ENCODE measurements at places on chromosomes 2 and 18.

DNA sequence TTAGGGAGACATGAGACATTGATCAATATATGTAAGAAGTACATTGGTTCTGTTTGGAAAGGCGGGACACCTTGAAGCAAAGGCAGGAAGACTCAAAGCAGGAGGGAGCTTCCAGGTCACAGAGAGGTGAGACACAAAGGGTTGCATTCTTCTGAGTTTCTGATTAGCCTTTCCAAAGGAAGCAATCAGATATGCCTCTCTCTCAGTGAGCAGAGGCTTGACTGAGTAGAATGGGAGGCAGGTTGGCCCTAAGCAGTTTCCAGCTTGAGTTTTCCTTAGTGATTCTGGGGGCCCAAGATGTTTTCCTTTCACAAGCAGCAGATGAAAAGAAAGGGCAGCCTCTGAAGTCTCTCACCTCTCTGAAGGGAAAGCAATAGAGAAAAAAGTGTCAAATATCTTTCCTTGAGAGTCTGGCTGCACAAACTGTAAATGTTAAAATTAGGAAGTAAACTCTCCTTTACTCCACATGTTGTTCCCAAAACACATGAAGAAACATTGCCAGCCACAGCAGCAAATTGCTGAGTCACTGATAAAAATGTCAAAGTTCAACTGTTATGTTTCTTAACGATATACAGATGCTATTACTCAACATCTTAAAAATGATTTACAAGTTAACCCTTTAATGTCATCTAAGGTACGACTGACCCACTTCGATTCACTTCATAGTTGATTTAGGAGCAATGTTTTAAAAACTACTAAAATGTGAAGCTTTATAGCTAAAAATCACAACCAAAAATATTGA is 40.3 kb downstream of the CYB5A start:
- H3K27ac ChIP-seq, result no peak overlapping the region
- H3K4me1 ChIP-seq, result no peaks in the 10 kb centered on the region
- H3K36me3 ChIP-seq, result no peaks in the 10 kb centered on the region
- no peak for DNase-seq
- H3K4me3 ChIP-seq, result no peak overlapping the region

DNA sequence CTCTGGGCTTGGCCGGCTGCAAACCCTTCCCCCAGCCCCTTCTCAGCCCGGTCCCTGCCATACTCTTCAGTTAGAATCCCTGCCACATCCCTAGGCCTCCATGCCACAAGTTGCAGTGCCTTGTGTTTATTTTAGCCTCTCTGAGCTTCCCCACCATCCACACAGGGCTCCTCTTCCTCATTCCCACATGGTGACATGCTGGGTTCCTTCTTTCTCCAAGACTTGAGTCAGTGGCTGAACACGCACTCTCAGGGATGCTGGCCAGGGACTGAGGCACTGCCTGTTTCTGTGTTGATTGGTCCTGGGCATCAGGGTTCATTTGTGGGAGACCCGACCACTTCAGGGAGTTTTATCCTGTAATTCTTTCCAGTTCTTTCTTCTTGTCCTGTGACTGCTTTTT is 56.3 kb downstream of the KCNS3 start:
- DNase-seq, result no peak
- H3K4me3 ChIP-seq, result no peak overlapping the region
- no peaks in the 10 kb centered on the region for H3K36me3 ChIP-seq
- peaks cover 5% of the 10 kb centered on the region for H3K27me3 ChIP-seq
- no peaks in the 10 kb centered on the region for H3K4me1 ChIP-seq

DNA sequence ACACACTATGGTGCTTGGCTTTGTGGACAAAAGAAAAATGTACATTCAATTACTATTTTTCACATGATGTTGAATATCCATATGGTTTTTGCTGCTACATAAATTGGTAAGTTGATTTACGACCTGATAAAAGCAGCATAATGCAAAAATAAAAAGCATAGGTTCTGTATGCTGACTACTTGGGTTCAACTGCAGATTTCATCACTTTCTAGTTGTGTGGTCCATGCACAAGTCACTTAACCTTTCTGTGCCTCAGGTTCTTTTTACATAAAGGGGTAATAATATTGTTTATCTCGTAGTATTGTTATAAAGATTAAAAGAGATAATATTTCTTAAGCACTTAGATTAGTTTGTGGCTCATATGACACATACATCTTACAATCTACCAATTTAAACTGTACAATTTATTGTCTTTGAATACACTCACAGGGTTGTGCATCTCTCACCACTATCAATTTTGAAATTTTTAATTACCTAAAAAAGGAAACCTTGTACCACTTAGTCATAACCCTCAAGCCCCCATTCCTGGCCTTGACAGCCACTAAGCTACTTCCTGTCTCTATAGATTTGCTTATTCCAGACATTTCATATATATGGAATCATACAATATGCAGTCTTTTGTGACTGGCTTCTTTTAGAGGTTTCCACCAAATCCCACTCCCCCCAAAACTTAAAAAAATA is 1443.9 kb downstream of the SUCLG1 start:
- no peaks in the 10 kb centered on the region for H3K36me3 ChIP-seq
- no peaks in the 10 kb centered on the region for H3K27me3 ChIP-seq
- no peaks in the 10 kb centered on the region for H3K4me1 ChIP-seq
- H3K27ac ChIP-seq, result no peak overlapping the region
- no peak overlapping the region for H3K4me3 ChIP-seq

DNA sequence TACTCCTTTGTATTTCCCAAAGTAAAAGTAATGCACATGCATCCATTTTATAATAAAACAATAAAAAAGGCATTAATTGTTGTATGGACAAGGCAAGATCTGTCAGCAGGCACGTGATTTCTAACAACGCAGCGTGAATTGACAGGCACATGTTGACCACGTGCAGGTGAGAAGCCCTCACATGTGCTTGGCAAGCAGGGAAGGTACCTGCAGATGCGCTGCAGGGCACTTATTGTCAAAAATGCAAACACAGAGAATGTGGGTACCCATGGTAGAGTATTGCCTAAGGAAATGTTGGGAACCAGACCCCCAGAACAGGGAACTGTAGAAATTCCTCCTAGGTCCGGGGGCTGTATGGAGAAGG is 515.0 kb upstream of the HS6ST1 start:
- H3K27ac ChIP-seq, result no peak overlapping the region
- H3K36me3 ChIP-seq, result no peaks in the 10 kb centered on the region
- no peaks in the 10 kb centered on the region for H3K27me3 ChIP-seq
- H3K4me3 ChIP-seq, result no peak overlapping the region
